Hippocampal formation (tissue), 2 donors: ENCODE measurements at places on chromosomes 12 and 14.

GRCh38 chr12:69688471-69689427 is 10.4 kb downstream of the BEST3 start:
- no peak for DNase-seq

DNA sequence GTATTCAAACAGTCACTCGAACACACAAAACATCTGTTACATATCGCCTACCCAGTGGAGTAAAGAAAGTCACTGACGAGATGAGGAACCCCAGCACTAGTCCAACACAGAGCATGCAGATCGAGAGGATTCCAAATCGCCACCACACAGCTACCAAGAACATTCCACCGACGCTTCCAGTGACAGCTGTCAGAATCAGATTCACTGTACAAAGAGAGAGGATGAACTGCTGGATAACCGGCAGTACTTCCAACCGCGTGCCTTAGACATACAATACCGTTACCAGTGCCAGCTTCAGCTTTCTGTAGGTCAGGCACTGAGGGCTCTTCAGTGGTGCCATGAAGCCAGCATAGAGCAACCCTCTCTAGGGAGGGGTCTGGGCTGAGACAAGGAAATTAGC is 34.5 kb downstream of the TM7SF3 start:
- DNase-seq, result no peak

GRCh38 chr14:34013721-34014060 is 62.8 kb upstream of the EGLN3 start:
- DNase-seq, result no peak

DNA sequence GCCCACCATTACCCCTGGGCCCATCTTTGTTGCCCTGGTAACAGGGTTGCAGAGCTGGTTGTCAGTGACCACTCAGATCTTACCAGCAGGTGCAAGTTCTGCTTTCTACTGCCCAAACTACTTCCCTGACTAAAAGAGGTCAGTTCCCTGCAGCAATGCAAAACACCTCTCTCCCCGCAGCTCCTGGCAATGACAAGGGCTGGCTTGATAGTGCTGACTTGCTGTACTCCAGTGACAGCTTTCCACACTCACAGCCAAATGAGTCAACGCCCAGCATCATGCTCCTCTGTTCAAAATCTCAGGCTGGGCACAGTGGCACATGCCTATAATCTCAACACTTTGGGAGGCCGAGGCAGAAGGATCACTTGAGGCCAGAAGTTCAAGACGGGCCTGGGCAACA is 90.6 kb downstream of the CIT start:
- DNase-seq, result no peak

DNA sequence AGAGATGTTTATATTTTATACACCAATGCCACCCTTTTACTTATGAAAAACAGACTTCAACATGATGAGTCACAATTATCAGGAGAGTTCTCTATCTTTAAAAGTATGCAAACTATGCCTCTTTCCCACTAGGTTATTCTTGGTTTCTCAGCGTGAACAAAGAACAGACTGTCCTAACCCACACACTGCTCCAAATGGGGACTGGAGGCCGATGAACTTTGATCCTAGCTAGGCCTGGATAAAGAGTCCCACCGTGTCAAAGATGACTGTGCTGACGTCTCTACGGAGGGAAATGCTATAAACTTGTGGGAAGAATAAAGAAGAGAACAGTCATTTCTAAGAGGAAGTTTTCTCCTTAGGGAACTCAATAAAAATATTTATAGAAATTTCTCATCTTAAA is 160.1 kb downstream of the EPS8 start:
- DNase-seq, result no peak

GRCh38 chr12:131499864-131500190 is 211.1 kb upstream of the SFSWAP start:
- no peak for DNase-seq

GRCh38 chr12:107126796-107127481 is 33.6 kb upstream of the CRY1 start:
- DNase-seq, result no peak

DNA sequence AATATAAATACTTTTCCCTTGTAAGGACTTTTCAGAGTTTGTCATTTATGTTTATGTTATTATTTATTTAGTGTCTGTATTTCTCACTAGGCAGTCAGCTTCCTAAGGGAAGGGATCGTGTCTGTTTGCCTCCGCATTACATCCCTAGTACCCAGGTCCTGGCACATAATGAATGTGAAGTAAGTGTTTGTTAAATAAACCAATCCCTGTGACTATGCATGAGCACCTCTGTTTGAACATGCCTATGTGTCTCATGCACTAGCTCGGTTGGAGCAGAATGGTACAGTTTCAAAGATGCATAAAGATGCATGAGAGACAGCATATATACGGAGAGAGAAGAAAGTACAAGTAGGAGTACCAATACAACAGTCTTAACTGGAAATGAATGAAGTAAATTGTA is 99.3 kb downstream of the KIF21A start:
- DNase-seq, result no peak

- no peak for DNase-seq
These were observed 21.3 kb downstream of the PRKD1 start for GRCh38 chr14:29906256-29906870.

DNA sequence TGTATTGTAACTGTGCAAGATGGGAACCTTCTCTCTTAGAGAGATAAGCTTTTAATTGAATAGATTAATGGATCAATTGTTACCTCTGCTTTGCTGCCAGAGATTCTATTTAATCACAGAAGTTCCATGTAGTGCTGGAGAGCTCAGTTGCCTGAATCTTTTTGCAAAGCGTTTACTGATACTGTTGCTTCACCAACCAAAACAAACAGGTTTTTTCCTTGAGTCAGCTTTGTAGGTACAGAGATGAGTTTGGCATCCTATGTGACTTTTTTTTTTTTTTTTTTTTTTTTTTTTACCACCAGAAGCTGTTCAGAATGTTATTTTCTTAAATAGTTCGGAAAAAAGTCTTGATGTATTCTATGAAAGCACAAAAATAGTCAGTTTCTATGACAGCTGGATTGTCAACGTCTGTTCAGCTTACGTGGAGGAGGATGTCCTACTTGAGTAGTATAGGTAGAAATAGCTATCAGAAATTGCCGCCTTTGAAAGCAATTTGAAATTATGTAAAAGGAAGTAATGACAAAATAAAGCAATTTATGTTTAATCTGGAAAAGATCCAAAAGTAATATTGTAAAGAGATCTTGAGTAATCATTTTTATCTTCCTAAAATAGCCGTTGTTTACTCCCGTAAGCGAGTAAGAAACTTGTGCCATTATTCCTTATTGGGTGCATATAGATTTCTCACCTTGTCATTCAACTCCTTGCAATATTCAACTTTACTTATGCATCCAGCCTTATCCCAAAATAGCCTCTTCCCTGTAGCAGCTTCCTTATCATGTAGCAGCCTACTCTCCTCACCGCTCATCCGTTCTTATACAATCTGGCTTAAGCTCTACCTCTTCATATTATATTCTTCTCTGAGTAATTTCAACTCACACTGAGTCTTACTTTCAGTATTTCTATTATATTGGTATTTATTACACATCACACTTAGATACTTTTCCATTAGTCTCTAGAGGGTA is 5.2 kb downstream of the LRRK2 start:
- DNase-seq, result no peak

DNA sequence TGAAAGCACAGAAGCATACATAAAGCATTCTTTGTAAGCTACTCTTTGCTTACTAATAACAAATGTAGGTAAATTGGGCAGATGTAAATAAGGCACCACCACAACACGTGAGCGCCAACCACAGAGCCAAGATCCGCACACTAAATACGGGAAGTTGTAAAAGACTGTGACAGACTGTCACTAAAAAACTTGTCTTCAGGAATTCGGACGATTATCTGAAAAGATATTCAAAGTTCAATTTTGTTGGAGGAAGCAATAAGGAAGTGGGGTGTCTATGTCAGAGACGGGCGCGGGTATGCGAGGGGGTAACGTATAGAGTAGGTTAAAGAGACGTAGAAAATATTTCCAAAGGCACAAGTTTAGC is 1.5 kb upstream of the HSP90B1 start:
- peak; percentile 21 for DNase-seq

GRCh38 chr12:126193190-126193589 is 1128.0 kb downstream of the AACS start:
- DNase-seq, result no peak

- DNase-seq, result no peak
These were observed 6.0 kb downstream of the KITLG start for GRCh38 chr12:88574278-88574677.

DNA sequence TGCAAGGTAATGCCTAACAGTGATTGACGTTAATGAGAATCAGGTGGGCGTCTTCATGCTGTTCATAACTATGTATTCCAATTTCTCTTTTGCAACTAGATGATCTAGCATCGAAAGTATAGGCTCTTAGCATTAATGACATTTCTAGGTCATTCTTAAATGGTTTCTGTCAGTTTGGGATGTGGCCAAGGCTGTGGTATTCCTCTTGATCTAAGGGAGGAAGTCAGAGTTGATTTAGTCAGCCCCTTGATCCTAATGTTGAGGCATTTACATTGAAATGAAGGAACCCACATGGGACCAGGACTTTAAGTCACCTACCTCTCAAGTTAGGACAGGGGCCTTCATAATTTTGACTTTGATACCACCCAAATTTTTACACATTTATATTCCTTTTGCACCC is 448.1 kb downstream of the NPAS3 start:
- no peak for DNase-seq

DNA sequence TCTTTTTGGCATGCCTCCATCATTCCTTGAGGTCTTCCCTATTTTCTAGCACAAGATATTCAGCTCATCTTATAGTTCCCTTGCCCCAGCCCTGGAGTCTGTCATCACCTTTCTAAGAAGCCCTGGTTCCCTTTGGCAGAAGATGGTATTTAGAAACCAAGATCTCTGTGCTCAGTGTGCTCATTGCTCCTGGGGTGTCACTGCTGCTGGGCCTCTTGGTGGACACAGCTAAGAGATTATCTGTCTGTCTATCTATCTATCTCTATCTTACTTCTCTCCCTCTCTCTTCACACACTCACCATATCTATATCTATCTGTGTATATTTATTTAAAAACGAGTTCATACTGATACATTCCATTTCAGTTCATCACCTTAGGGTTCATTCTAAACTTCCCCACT is 67.2 kb downstream of the DAO start:
- no peak for DNase-seq

DNA sequence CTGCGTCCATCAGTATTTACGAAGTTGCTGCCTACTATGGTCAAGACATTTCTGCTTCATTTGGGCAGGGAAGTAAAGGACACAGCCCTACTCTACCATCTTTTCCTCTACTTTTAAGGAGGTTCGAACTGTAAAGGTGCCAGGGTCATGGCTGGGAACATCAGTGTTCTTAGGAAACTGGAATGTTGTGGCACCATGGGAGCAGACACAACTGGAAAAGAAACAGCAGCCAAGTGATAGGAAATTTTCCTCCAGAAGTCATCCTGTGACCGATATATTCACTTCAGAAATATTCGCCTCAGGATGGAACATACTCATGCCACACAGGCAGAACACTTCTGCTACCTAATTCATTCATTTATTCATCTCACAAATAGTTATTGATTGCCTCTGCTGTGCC is 104.4 kb downstream of the ETV6 start:
- no peak for DNase-seq

DNA sequence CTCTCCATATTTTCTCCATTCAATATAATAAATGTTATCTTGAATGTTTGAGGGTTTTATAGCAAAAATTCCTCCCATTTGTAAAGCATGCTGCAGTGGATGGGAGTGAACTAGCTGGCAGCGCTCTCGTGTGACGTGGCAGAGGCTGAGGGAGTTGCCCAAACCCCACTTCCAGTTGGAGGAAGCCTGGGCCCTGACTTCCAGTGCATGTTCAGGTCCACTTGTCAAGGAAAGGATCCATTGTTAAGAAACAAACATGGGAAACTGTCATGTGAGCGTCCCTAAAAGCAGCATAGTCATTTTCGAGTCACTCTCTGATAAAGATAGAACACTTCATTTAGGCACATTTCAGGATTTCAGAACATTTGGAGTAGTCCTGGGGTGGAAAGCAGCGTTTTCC is 116.6 kb downstream of the SLC25A47 start:
- no peak for DNase-seq

- no peak for DNase-seq
These were observed at the start of gene PLEK2 for GRCh38 chr14:67411820-67412421. Gene PLEK2, minus strand, starts transcription at chr14:67412165. Its CDS starts 106 bp downstream, at chr14:67412059.

DNA sequence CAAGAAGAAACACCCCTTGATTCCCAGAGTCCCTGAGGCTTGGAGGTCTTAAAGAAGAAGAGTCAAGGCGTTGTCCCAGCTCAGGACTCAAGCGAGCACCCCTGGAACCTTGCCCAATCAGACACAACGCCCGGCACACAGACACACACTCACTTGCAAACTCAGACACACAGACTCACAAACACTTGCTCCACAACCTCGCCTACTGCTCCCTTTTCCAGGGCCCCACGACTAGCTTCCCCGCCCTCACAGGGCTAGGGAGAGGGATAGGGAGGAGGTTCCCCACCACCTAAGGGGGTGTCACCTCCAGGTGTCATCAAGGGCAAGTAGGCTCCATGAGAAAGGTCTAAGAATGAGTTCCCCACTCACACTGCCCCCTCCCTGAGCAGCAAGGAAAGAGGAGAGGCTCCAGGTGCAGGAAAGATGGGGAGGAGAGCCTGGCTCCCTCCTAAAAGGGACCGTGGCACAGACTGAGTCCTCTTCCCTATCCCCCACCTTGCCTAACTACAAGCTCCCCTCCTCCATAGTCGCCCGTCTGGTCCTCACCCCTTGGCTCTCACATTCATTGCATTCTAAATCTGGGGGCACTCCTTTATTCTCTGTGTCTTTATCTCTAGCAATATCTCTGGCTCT is 717 bp downstream of the WNT10B start:
- DNase-seq, result no peak

DNA sequence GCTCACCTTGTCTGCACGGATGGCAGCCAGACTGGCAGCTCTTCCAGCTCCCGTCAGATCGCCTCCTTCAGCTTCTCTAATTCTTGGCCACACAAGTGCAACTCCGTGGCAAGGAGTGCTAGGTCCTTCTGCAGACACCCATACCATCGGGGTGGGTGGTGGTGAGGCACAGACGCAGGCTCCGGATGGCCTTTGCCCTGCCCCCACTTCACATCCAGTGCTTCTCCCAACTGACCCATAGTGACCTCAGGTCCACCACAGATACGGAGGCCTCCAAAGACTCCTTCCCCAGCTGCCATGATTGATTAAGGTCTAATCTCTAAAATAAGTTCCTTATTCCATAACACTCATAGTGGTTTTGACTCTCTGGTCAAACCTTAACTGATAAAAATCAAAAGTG is 19.9 kb upstream of the CD27 start:
- no peak for DNase-seq

DNA sequence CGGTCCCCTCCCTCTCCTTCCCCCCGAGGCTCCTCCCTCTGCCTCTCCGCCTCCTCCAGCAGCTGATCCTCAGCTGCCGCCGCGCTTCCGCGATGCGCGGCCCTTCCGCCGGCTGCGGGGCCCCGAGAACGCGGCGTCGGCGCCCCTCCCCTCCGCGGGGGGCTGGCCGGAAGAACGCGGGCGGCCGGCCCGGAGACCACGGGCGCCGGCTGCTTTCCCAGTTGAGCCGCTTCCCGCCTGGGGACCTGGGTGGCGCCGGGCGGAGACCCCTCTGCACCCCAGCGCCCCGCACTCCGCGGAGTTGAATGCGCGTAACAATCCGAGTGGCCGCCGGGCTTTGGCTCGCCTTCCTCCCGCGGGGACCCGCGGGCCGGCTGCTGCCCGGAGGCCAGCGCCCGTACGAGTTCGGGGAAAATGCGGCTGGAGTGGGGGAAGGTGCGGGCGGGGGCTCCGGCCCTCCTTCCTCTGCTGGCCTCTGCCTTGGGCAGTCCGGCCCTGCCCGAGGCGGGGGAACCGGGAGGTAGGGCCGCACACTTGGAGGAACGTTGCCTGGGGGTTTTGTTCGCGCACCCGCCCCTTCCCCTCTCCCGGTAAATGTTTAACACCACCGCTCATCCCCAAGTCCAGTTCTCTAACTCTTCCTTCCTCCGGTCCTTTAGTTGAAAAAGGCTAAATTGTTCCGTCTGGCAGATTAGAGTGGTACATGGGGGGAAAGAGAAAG is 393 bp upstream of the DCAF5 start:
- DNase-seq, result peak; percentile 83
